ENCODE measurements at places on chromosomes 13 and 19. TPM values are rescaled to one million over a fixed set of nuclear protein-coding genes. Genes with fewer than 3 reads are reported as not detected.

PSG3 gene
- total RNA-seq = not detected

GRCh38 chr13:31882794-31883193 lies 143.5 kb downstream of the RXFP2 start:
- DNase-seq = no peak

DNA sequence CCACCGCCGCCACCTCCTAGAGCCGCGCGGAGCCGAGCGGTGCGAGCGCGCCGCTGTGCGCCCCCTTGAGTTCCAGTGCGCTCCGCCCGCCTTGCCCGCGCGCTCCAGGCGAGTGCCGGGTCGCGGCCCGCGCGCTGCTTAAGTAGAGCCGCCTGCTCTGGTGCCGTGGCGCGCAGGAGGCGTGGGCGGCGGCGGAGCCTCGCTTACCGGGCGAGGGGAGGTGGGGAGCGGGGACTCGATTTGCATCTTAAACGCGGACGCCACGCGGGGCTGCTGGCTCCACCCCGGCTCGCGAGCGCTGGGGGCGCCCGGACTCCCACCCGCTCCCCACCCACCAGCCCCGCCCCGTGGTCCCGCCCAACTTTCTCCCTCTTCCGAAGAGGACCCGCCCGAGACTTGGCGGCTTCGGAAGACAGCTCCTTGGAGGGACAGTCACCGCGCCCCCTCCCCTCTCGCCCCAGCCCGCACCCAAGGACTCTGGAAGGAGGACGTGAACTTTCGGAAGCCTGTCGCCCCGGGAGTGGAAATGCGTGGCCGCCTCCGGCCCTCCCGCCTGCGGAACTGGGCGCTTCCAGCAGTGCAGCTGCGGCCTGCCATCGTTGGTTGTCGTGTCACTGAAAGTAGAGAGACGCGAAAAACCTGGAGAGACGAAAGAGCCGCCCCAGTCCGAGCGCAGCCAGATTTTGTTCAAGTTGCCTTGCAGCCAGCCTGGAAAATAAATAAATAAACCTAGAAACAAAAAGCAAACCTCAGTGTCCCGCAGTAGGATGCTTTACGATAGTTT lies at the start of gene KCTD12:
TSS of gene KCTD12 (minus strand) at position 114 of the 784 bp plus-strand sequence. CDS start 257 bp downstream, outside the sequence.
- peak; percentile 86 for DNase-seq

GRIK5 gene
- total RNA-seq = not detected

- DNase-seq = no peak
These were observed 394.2 kb downstream of the FGF9 start for GRCh38 chr13:22064854-22065620.

DNA sequence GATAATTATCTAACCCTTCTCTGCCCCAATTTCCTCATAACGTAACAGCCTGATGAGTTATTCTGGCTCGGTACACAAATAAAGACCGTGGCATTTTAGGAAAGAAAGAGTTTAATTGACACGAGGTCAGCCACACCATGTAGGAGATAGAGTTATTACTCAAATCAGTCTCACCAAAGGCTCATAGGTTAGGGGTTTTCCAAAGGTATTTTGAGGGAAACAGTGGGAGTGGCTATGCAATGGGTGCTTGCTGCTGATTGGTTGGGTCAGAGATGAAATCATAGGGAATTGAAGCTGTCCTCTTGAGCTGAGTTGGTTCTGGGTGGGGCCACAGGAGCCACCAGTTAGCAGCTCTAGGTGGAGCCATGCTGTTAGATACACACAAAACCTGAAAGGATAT lies 137.5 kb downstream of the FREM2 start:
- peak; percentile 3 for DNase-seq

DNA sequence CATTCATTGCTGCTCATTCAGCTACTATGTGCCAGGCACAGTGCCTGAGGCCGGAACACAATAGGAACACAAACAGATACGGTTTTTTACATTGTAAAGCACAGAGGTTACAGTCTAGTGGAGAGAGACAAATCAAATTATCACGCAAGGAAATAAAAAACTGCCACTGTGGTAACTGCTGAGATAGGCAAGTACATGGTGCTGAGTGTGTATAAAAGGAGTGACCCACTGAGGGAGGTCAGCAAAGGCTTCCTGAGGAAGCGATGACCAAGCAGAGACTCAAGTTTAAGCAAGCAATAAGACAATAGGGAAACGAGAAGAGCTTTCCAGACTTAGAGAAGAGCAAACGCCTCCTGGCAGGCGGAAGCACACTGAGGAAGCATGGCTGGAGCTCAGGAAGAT lies 56.4 kb downstream of the NUFIP1 start:
- DNase-seq = no peak

All from MG63 (cell line).